Stimulated activated CD8-positive, alpha-beta memory T cell treated with anti-CD3 and anti-CD28 coated beads, Interleukin-15, amount 100 ng/mL, for 24 hours (primary cell): ENCODE measurements at places on chromosomes 6 and 20.

DNA sequence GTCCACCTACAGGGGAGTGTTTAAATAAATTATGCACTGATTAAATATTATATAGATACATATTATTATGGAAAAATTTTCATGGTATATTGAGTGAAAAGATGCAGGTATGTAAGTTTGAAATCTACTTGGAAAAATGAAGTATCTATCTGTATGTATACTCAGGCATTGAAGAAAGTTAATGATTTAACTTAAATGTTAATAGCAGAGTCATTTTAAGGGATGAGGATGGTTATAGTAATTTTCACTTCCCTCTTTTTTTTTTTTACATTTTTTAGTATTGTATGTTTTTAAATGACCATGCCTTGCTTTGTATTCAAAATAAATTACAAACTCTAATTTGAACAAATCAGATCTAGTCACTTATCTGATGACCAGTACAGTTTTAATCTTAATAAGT lies 43.2 kb upstream of the NOTCH4 start:
- DNase-seq = no peak

GRCh38 chr6:30730601-30731435 lies 10.7 kb downstream of the TUBB start:
- no peak for DNase-seq

GRCh38 chr20:52457826-52458225 lies 266.2 kb upstream of the ZFP64 start:
- no peak for DNase-seq

GRCh38 chr6:37399131-37399530 lies 33.9 kb upstream of the CMTR1 start:
- DNase-seq = no peak

DNA sequence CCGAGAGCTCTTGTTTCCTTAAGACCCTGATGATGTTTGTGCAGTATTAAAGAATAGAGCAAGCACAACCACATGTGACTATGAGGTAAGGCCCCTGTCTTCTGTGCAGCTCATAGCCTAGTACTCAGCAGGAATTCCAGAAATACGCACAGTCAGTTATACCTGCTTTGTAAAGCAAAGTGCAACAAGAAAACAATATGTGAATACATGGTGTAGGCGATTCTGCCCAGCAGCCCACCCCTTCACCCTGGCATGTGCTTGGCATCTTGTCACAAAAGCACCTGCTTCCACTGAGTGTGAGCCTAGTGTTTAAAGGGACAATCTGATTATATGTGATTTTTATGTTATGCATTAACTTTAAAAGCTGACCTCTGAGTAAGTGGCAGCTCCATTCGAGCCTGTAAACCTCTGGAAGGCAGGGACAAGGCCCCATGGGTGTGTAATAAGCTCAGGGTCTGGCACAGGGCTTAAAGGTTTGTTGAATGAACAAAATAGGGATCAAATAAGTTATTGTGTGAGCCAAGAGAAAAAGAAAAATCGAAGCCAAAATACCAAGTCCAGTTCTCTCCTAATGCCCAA lies 148.7 kb downstream of the DOK5 start:
- DNase-seq = no peak

DNA sequence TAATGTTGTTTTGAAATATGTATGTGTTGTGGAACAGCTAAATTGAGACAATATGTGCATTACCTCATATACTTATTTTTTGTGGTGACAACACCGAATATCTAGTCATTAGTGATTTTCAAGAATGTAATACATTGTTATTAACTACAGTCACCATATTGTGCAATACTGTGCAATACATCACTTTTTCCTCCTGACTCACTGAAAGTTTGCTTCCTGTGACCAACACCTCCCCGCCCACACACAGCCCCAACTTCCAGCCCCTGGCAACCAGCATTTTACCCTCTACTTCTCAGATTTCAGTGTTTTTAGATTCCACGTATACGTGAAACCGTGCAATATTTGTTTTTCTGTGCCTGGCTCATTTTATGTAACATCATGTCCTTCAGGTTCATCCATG lies 627.9 kb downstream of the PRKN start:
- DNase-seq = no peak

DNA sequence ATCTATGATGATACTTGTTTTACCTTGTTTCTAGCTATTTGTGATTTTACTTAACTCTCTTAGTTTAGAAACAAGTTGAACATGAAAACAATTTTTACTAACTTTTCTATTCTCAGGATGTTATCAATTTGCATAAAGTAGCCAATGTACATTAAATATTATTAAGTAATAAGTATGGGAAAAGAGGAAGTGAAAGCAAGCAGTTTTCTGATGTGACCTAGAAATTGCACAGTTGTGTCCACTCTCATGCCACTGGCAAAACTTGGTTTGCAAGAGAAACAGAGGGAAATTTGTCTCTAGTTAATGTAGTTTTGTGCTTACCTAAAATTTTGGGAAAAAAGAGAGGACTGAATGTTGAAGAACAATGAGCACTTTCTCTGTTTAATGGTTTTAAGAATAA lies 19.2 kb upstream of the TSPYL1 start:
- DNase-seq = no peak

GRCh38 chr6:90351696-90352095 lies 55.1 kb upstream of the BACH2 start:
- DNase-seq = no peak

GRCh38 chr6:10534419-10534762 lies 13.2 kb downstream of the GCNT2 start:
- no peak for DNase-seq

DNA sequence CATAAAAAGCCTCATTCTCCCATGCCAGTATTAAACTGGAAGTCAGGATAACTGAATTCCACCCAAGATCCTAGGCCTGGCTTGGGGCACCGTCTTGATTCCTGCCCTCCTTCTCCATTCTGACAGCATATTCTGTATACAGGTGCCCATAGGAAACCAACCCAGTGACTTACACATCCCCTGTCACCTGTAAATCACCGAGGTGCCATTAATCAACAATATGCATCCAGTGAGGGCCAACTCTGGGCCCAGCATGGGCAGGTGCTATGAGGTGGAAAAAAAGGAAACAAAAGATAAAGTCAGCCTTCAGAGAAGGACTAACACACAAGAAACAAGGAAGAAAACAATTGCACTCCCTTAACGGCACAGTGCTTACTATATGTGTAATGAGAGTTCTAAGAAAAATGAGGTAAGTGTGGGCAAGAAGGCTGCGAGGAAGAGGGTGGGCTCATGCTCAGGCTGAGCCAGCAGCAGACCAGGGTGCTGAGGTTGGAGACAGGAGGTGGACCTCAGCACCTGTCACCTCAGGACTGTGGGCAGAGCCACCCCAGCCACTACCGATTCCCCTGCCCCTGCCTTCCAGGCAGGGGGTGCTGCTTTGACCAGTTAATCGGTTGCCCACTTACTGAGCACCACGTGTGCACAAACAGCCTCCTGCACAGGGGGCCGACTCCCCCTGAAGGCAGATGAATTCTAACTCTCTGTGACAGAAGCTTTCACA lies 105.9 kb downstream of the TRERF1 start:
- DNase-seq = no peak

DNA sequence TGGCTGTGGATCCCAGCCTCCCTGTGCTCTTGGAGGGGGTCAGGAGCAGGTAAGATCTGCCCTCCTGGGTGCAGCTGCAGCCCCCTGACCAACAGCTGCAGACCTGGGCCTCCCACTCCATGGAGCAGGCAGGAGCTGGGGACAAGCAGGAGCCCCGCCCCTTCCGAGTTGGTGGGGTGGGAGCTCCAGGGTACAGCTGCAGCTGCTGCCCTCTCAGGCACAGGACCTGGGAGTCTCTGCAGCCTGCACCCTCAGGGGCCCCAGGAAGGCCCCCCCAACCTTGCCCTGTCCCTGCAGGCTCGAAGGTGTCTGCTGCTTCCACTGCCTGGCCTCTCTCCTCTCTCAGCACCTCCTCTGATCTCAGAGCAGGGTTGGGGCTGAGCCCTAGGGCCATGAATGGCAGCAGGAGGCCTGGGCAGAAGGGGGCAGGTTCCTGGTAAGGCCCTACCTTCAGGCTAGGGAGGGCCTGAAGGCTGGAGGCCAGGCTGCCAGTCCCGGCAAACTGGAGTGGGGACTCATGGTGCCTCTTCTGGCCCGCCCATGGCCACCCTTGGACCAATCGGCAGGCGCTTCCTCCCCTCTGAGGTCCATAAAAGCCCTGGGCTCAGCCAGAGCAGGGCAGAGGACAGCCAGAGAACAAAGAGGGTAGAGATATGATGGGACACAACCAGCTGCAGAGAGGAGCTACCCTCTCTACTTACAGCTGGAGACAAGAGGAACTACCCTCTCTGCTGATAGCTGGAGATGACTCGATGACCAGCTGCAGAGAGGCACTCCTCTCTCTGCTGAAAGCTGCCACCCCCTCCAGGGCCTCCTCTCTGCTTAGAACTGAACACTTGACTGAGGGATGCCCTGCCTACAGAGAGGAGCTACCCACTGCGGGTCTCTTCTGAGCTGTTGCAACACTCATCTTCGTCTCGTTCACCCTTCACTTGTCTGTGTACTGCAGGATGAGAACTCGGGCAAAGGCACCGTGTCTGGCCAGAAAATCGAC lies 7.8 kb upstream of the PACSIN1 start:
- no peak for DNase-seq

- DNase-seq = no peak
Measured at GRCh38 chr20:38111366-38112232, 53.5 kb downstream of the TGM2 start.

DNA sequence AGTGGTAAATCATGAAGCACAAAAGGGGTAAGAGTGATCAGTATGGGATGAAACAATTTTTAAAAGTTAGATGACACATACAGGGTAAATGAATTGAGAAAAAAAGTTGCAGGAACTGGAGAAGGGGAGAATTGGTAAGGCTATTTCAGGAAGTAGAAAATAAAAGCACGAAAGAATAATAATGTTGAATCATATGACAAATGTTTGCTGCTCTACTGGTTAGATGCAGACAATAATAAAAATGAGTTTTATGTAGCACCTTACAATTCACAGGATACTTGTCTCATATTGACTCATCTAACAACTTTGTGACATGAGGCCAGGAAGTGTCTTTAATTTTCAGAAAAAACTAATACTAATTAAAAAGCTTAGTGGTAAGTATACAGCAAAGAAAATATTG lies 566.5 kb upstream of the MARCKS start:
- no peak for DNase-seq

DNA sequence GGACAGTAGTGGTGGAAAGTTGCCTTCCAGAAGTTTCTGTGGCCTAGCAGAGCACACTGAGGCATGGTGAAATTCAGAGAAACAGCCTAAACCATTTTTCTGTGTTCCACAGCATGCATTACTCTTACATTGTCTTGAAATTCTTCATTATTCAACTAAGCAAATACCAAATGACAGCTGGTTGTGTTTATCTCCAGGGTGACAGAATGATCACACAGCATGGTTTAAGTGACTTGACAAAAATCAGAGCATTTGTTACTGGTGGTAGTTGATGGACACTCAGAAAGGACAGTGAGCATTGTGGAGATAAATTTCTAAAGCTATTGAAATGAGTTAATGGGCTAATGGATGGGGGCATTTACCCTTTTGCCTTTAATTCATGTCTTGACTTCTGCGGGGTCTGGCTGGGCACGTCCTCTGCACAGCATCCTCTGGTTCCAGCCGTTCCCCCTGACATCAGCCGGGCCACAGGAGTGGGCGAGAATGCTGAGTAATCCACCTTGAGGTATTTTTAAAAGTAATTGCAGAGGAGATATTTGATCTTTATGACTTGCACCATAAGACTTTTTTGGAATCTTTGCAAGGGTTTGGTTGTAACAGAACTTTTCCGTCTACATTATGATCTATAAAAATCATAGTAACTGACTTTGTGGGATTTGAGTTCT lies 78.9 kb upstream of the SCP2D1 start:
- DNase-seq = no peak

GRCh38 chr6:4344317-4344899 lies 209.0 kb upstream of the ECI2 start:
- DNase-seq = no peak

DNA sequence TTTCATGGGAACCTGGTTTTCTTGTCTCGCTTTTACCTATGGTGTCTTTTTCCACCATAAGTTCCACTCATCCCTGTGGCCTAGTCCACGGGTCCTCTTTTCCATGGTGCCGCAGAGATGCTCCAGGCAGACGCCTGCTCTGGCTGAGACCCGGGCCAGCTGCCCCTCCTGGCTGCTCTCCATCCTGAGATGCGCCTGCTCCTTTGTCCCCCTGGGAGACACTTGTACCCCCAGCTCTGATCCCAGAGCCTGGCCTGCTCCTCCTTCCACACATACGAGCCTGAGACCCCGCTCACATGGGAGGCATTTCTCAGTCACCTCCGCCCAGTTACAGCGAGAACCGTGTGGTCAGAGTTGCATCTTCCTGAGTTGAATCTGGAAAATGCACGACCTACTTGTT lies 29.6 kb downstream of the RNASET2 start:
- no peak for DNase-seq

DNA sequence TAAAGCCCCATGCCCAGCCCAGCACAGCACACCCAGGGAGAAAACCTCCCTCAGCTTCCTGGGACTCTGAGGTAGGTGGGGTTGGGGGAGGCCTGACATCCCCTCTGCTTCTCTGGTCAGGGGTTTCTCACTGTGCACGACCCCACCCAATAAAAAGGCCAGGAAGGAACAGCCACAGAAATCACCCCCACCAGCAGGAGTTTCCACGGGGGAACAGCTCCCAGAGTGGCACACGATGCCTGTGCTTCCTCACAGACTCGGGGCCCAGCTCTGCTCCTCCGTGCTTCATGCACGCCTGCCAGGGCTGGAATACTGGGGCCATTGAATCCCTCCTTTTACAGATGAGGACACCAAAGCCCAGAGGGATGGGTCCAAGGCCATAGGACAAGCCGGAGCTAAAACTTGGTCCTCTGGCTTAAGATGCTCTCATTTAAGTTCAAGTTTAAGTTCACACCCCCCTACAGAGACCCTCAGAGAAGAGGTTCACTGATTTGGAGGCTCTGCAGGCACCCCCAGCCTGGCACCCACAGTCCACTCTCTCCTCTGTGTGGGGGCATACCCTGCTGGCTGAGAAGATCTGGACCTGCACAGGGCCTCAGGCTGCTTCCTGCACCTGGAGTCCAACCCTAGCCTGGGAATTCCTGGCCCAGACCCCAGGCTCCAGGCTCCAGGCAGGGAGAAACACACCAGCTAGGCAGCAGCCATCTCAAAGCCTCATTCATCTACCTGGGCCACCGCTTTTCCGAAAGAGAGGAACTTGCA lies 14.3 kb downstream of the ACSS1 start:
- DNase-seq = no peak
